Effector CD8-positive, alpha-beta T cell (primary cell): ENCODE measurements at places on chromosomes 6 and 20.

GRCh38 chr6:52285177-52286068 lies 881 bp upstream of the MCM3 start:
- DNase-seq, result no peak

GRCh38 chr6:24251339-24251738 lies 106.5 kb downstream of the DCDC2 start:
- no peak for DNase-seq

GRCh38 chr6:85449818-85450759 lies at the start of gene NT5E:
TSS of gene NT5E (plus strand) at chr6:85450083. CDS start at chr6:85450140, 57 bp downstream.
- DNase-seq, result peak; percentile 30

DNA sequence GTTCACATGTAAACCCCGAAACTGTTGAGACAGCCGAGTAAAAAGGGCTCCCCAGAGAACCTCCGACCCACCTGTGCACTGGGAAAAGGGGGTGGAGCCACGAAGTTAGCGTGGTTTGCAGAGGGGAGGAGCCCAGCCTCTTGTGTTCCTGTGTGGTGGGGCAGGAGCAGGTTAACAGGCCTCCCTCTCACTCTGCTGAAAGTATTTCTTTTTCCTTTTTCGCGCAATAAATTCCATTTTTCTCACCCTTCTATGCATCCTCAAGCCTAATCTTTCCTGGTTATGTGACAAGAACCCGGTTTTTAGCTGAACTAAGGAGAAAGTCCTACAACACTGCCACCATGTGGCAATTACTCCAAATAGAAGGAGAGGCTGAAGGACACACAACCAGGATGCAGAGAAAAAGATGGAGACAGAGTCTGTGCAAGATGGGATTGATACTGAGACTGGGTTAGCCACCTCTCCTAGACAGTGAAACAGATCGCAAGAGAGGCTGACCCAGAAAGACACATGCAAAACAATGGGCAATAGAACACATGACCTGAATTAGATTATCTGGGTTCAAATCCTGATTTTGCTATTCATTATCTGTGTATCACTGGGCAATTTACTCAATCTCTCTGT lies 168.7 kb upstream of the PRSS16 start:
- DNase-seq, result peak; percentile 9

DNA sequence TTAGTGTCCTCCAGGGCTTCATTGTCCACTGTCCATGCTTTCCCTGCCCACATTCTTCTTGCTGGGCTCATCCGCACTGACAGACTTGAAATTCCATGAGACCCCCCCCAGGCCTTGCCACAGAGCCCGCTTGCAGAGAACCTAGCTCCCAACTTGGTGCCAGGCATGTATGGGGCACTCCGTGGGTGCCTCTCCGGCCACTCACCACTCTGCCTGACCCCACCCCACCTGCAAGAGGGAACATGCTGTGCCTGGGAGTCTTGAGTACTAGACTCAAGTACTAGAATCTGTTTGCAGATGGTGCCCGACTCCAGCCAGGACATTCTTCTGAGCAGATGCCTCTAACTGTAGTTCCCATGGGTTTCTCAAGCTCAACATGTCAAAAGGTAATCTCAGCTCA lies 47.9 kb downstream of the TRERF1 start:
- DNase-seq, result no peak

GRCh38 chr6:57137350-57137749 lies 34.8 kb upstream of the BAG2 start:
- DNase-seq, result no peak

DNA sequence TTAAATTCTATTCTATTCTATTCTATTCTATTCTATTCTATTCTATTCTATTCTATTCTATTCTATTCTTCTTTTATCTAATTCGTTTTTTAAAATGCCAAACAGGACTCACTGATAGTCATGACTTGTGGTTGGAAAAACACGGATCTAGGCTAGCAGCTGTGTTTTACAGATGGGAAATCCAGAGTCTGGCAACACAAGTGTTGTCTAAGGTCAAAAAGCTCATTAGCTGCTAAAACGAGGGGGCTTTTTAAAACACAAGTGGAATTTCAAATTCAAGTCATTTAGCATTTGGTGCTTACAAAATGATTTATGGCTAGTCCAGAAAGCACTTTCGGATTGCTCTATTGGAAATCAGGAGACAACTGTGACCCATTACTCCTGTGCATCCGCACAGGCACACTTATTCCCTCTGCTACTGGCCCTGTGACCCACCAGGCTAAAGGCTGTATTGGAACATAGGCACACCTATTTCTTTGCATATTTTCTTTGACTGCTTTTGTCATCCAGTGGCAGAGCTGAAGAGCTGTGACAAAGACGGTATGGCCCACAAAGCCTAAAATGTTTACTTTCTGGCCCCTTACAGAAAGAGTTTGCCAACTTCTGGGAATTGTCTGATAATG lies 17.8 kb upstream of the MLIP start:
- no peak for DNase-seq

- no peak for DNase-seq
These were observed 660.4 kb upstream of the FLRT3 start for GRCh38 chr20:14997791-14998190.

- no peak for DNase-seq
These were observed 181.6 kb upstream of the ECI2 start for GRCh38 chr6:4316867-4317400.

GRCh38 chr20:45589725-45590124 lies 10.6 kb upstream of the WFDC8 start:
- no peak for DNase-seq

- no peak for DNase-seq
These were observed 76.3 kb upstream of the TGM3 start for GRCh38 chr20:2219481-2220006.
